ENCODE measurements at places on chromosomes 7 and 10.

GRCh38 chr7:17086403-17086802, 204.6 kb upstream of the AGR3 start:
- no peak for DNase-seq

GRCh38 chr7:73338321-73338720, 10.4 kb downstream of the FKBP6 start:
- no peak for DNase-seq

- DNase-seq: no peak
These were observed 1.3 kb upstream of the POT1 start for GRCh38 chr7:124930655-124931597.

DNA sequence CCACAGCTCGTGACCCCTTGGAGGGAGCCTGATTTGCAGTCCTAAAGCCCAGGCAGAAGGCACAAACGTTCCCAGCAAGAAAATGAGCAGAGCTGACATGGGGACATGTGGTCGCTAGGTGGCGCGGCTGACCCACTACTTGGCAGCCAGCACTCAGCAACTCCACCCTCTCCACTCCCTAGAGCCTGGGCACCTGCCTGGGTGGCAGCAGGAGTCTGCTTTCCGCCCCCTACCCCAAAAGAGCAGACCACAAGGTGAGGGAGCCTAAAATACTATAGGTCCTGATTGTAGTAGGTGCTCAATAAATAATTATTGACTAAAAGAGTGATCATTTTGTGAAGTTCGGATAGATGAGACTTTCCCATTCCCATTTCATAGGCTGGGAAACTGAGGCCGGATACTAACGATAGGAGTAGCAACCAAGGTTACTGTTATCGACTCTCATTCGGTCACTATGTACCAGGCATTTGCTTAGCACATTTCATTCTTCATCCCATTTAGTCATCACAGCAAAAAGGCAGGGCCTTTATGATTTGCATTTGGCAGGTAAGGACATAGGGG, 57.4 kb downstream of the NEUROG3 start:
- DNase-seq: peak; percentile 70

GRCh38 chr7:75054744-75055143, 18.9 kb downstream of the RCC1L start:
- no peak for DNase-seq

DNA sequence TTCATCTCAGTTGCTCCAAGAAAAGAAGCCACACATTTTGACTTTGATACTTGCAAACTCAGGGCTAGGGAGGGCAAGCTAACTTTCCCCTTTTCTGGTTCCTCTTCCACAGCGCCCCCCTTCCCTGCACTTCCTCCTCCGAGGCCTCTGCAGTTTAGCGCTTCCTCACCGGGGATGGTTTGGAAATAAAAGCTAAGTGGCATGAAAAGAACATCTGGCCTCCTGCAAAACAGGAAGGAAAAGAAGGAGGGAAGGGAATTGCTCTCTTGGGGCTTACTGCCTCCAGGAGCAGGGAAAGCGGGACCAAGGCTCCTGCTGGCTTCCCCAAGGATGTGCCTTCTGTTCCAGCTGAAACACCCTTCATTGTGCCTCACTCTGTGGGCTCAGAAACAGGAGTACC, 42.3 kb downstream of the PRKCQ start:
- DNase-seq: no peak

GRCh38 chr10:1272079-1272776, 216.0 kb downstream of the WDR37 start:
- no peak for DNase-seq

- DNase-seq: peak; percentile 32
These were observed 2.0 kb downstream of the INSIG1 start for GRCh38 chr7:155299535-155300202.

GRCh38 chr7:149310113-149310836, 48.3 kb downstream of the ZNF783 start:
- DNase-seq: peak; percentile 74
